ENCODE measurements at places on chromosomes 11 and 22.

DNA sequence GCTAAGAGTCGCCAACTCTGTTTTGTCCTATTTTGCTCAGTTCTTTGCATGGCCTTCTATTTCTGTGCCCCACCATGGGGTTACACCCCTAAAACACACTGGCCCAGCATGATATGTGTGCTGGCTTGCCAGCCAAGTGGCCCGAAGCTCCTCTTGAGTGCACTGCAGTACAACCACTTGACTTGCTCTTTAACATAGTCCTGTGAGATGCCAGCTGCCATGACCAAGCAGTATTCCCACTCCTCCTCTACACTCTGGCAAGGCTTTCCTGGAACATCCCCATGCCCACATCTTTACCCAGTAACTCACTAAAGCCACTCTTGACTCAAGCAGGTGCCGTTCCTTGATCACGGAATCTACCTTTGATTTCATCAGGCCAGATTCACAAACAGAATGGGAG is 102.9 kb upstream of the GAL start:
- DNase-seq, result no peak

- no peak for DNase-seq
Measured at GRCh38 chr11:132134322-132134721, 763.9 kb downstream of the NTM start.

GRCh38 chr11:77547047-77547836 is 42.5 kb upstream of the AQP11 start:
- no peak for DNase-seq

GRCh38 chr11:133821776-133822175 is 23.5 kb downstream of the SPATA19 start:
- DNase-seq, result no peak

DNA sequence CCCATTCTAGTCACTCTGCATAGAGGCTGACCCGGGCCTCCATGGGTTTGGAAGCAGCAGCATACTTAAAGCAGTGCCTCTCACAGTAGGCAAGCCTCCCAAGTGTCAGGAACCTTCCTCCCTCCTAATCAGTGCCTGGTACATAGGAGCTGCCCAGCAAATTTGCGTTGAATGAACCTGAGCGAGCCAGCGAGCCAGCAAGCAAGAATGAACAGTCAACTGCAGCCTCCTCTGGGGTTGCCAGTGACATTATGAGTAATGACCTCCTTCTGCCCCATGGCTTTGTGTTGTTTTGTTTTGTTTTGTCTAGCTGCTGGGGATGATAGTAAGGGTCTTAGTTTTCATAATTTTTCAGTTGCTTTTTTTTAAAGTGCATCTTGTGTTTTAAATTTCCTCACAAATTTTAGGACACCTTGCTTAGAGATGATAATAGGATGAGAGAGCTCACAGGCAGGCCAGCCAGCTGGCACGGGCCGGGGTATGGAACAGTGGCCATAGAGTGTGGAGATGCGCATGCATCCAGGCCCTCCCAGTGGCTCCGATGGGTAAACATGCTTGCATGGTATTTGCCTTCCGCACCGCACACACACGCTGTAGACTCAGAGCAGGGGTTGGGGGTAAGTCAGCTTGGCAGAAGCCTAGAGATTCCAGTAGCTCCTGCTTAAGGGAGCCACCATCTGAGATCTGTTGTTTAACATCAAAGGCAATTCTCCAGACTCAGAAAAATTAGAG is 36.1 kb downstream of the TTC12 start:
- no peak for DNase-seq

DNA sequence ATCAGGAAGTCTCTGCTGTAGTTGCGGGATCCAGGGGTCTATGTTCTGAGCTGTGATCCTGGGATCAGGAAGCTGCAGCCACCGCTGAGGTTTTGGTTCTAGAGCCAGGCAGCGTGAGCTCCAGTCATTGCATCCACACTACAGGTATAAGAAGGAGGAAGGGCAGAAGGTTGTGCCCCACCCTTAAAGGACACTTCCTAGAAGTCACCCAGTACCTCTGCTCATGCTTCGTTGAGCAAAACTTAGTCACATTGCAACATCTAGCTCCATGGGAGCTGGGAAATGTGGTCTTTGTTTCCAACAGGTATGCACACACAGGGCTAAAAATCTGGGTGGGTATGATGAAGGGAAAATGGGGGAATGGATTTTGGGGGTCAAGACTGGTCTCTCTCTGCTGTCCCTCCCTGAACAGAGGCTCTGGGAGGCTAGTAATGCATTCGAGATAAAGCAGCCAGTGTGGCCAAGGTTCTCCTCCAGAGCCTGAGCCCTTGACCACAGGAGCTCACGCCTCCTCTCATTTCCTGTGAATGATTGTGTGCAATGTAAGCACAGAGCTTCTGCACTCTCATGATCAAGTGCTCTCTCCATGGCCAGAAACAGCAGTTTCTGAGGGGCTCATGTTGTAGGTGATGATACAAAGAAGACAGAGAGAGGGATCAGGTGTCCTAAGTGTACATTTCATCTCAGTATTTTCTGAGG is 86.8 kb upstream of the OR4B1 start:
- no peak for DNase-seq

DNA sequence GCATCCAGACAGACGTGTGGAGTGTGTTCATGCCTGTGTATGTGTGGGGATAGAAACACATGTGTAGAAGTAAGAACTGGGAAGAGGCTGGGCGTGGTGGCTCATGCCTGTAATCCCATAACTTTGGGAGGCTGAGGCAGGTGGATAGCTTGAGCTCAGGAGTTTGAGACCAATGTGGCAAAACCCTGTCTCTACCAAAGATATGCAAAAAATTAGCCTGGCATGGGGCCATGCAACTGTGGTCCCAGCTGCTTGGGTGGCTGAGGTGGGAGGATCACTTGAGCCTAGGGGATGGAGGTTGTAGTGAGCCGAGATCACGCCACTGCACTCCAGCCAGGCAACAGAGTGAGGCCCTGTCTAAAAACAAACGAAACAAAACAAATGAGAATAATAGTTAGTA is 1166.6 kb downstream of the TBC1D22A start:
- no peak for DNase-seq

Data from T-helper 17 cell (primary cell).